Stimulated activated CD8-positive, alpha-beta memory T cell treated with anti-CD3 and anti-CD28 coated beads, Interleukin-15, amount 100 ng/mL, for 4 hours (primary cell): ENCODE measurements at places on chromosomes 12 and 14.

DNA sequence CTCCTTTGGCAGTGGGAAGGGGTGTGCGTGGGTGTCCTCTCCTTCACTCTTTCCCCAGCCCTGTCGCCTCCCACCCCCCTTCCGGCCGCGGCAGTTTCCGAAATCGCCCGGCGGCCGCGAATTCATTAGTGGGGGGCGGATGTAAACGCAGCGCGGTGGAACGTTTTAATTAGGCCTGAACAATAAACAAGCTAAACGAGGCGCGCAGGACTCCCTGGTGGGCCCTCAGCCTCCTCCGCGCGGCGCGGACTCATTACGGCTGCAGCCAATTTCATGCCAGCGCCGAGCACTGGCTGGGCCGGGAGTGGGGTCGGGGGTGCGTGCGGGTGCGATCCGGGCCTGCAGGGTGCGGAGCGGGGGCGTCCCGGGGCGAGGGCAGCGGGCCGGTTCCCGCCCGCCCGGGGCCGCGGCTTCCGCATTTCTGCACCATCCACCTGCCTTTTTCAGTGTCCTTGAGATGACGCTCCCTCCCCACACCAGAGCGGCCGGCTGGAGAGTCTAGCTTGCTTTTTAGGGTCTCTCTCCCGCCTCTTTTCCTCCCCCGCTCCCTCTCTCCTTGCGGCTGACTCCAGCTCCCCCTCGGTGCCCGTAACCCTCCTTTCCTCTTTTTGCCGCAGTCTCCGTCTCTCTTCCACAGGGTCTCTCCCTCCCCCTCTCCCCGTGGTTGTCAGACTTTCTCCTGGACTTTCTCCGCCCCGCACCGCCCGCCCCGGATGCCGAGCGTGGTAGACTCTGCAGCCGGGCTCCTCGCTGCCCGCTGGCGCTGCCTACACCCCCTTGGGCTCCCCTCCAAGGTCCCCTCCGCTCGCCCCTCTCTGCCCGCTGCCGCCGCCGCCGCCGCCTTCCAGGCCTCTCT is at the start of gene CISTR:
Gene CISTR, minus strand, starts transcription at position 644 of the 856 bp plus-strand sequence.
- DNase-seq, result no peak

DNA sequence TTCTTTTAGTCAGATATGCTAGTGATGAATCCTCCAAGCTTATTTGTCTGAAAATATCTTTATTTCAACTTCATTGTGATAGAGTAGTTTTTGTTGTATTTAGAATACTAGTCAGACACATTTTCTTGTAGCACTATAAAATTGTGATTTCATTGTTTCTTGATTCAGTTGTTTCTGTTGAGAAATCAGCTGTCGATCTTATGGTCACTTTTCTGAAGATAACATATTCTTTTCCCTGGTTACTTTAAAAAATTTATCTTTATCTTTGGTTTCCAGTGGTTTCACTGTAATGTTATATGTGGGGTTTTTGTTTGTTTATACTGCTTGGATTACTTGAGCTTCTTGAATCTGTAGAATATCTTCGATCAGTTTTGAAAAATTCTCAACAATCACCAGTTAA is 426.1 kb downstream of the SOX5 start:
- DNase-seq, result no peak

GRCh38 chr14:95527387-95528002 is 7.4 kb upstream of the GLRX5 start:
- no peak for DNase-seq

DNA sequence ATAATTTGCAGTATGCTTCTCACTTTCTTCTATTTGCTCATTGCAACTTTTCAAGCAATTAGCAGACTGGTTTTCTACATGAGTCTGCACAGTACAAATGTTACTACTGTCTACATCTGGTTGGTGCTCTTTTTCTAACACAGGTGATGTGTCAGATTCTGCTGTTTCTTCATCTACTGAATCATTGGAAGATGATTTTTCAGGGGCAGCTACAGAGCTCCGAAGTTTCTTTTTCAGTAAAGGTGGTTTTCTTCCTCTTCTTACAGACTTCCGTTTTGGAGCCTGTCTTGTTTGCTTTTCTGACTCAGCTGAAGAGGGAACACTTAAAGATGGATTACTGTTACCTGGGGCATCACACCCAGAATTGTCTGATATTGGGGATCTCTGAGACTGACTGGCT is 62.1 kb downstream of the SCAF11 start:
- DNase-seq, result no peak

- no peak for DNase-seq
These were observed 1321.2 kb upstream of the SEL1L start for GRCh38 chr14:82854901-82855300.

GRCh38 chr12:143964-144649 is 69.8 kb downstream of the SLC6A12 start:
- no peak for DNase-seq

- DNase-seq, result no peak
These were observed at the start of gene ST8SIA1 for GRCh38 chr12:22334410-22335100. Gene ST8SIA1 (minus strand): TSS chr12:22334707. CDS start chr12:22334232, 475 bp downstream.

GRCh38 chr14:73714656-73715081 is 485 bp upstream of the PNMA1 start:
- no peak for DNase-seq

DNA sequence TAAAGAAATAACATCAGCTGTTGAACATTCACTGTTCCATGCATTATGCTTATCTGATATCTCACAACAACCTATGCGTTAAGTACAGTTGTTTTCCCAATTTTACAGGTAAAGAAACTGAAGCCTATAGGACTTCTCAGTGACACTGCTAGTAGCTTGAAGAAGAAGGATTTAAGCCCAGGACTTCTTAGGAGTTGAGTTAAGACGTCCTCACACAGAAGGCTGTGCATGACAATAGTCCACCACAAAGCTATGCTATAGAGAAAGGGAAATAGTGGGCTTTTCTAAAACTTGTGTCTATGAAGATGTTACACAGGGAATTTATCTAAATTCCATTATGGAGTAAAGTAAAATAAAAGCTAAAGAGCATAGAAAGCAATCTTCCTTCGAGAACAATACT is 120.5 kb upstream of the RASSF8 start:
- DNase-seq, result no peak

GRCh38 chr12:49043856-49044258 is 16.7 kb downstream of the KMT2D start:
- DNase-seq, result peak; percentile 43

DNA sequence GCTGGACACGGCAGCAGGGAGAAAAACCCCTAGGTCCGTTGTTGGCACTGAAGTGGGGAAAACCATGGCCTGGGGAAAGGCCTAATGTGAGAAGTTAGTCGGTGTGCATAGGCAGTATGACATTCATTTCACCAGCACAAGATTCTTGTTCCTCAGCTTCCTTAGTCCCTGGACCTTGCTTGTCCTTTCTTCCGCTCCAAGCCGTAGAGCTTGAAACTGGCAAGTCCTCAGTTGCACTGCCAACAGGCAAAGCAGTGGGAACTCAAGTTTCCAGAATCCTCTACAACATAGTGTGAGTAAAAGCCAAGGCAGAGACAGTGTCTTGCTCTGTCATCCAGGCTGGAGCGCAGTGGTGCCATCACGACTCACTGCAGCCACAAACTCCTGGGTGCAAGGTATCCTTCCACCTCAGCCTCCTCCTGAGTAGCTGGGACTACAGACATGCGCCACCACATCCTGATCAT is 138.5 kb upstream of the AMIGO2 start:
- DNase-seq, result no peak

- no peak for DNase-seq
These were observed 69.0 kb upstream of the REP15 start for GRCh38 chr12:27627123-27627852.

DNA sequence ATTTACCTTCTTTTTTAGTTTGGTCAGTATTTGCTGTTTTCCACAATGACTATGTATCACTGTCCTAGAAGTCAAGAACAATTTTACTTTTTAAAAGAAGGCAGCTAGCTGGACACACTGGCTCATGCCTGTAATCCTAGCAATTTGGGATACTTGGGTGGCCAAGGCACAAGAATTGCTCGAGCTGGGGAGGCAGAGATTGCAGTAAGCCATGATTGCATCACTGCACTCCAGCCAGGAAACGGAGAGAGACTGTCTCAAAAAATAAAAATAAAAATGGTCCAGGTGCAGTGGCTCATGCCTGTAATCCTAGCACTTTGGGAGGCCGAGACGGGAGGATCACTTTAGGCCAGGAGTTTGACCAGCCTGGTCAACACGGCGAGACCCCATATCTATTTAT is 28.3 kb downstream of the MDM1 start:
- no peak for DNase-seq

DNA sequence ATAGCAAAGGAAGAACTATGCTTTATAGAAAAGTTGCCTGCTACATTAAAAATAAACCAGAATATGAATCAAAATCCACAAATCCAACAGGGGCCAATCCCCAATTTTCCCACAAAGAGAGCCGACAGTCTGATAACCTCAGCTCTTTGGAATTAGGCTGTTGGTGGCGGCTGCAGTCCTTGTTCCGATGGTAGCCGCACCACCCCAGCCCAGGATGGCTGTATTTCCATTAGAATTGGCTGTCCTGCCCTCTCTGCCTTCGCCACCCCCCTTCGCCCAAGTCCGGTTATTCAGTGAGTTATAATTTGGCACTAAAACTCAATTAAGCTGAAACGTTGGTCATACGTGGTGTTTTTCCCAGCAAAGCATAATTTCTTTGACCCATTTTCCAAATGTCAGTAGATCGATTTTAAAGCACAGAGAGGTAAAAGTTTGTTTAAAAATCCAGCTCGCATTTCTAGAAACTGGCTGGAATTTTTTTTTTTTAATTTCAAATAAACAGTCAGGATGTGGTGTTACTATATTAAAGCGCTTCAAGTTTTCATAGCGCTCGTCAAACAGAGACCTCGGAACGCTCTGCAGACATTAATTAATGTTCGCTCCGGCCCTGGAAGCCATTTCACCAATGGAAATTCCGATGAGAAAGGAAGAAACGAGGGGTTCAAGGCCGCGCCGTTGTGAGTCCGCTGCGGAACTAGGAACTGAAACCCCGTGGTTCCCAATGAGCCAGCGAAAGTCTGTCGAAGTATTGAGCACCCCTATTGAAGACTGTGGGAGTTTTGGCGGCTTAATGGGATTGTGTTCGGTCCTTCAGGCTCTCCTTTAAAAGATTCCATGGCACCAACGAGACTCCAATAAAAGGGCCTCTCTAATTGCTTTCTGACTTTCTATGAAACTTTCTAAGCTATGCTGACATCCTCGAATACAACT is 104.8 kb upstream of the DIO3 start:
- no peak for DNase-seq

GRCh38 chr14:86675059-86675458 is 1145.1 kb downstream of the FLRT2 start:
- DNase-seq, result no peak

- no peak for DNase-seq
These were observed 88.1 kb downstream of the TMEM30B start for GRCh38 chr14:61192989-61193388.

- DNase-seq, result no peak
These were observed 53.1 kb downstream of the CD9 start for GRCh38 chr12:6253278-6253677.

DNA sequence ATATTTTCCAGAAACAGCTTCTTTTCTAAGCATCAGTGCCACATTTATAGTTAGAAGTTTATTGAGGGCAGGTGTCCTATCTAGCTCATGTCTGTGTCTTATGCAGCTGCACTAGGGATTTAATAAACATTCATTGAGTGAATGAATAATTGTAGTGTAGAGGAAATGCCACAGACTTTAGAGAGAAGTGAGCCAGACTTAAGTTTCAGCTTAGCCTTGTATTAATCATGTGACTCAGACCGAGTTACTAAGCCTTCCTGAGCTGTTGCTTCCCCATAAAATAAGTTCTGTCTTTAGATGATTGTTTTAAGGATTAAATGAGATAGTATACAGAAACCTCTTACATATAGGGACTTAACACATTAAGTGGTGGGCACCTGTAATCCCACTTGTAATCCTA is 236.1 kb upstream of the DDHD1 start:
- DNase-seq, result no peak

DNA sequence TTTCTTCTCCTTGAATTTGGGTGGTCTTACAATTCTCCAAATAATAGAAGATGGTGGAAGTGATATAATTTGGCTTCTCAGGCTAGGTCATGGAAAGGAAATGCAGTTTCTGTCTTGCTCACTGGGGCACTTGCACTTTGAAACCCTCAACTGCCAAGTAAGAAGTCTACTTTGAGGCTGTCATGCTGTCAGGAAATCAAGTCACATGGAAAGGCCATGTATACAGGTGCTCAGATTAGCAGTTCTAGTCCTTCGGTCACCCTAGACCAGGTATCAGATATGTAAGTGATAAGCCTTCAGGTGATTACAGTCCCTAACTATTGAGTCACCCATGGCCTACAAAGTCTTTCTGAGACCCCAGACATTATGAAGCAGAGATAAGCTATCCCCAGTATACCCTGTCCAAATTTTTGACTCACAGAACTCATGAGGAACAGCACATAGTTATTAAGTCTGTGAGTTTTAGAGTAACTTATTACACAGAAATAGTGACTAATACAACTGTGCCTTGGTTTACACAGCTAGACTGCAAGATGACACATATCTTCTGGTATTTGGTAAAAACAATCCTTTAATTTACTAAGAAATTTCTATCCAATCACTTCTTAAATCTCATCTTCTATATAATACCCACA is 26.3 kb upstream of the BBS10 start:
- no peak for DNase-seq

GRCh38 chr12:102534899-102535298 is 54.5 kb upstream of the IGF1 start:
- no peak for DNase-seq

DNA sequence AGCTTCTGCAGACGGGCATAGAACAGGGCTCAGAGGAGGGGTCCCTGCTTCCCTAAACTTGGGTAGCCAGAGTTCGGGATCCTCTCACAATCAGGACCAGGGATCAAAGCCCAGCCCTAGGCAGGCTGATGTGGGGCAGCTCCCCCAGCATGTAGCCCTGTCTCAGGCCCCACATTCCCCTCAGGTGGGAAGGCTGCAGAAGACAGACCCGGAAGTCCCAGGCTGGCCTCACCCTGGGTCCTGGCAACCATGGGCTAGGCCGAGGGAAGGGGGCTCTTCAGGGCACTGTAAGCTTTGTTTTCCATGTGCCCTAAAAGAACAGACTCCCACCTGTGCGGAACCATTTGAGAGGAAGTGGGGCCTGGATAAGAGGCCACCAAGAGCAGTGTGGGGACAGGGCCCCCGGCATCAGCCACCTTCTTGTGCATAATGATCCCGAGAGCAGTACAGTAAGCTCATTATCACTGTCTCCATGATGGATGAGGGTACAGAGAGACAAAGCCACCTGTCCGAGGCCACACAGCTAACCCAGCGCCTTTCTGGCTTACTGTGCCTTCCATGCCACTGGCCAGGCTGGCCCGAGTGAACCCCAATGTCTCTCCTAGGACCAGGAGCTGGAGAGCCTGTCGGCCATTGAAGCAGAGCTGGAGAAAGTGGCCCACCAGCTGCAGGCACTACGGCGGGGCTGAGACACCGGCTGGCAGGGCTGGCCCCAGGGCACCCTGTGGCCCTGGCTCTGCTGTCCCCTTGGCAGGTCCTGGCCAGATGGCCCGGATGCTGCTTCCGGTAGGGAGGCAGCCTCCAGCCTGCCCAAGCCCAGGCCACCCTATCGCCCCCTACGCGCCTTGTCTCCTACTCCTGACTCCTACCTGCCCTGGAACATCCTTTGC is 11.5 kb downstream of the CHGA start:
- DNase-seq, result no peak
